AG10803 (cell line): ENCODE measurements at places on chromosomes 5 and 9.

GRCh38 chr5:1129711-1130055 lies 17.8 kb upstream of the SLC12A7 start:
- no peak for DNase-seq

DNA sequence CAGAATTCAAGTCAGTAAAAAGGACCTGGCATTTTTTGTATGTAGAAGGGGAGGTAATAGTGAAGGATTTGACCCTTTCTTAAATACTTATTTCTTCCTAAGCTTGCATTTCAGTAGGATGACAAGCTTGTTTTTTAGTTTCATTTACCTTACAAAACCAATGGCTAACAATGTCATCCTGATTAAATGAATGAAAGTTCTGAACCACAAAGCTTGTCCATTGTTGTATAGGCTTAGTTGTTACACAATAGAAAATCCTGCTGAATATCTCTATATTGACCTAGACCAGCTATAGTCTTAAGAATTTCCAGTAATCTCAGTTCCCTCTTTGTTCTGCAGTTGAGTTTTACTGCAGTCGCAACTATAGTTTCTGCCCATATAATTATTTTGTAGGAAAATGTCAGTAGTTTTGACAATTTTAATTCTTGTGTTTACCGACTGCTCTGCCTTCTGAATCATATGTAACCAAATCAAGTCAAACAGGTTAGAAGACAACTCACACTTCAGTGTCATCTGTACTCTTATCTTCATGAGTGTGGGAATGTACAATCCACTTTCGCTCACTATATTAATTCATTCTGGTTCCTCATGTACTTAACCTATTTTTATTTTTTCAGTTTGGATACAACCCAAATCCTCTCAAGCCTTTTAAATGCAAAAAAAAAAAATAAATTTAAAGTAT lies 195.7 kb downstream of the CD180 start:
- no peak for DNase-seq

DNA sequence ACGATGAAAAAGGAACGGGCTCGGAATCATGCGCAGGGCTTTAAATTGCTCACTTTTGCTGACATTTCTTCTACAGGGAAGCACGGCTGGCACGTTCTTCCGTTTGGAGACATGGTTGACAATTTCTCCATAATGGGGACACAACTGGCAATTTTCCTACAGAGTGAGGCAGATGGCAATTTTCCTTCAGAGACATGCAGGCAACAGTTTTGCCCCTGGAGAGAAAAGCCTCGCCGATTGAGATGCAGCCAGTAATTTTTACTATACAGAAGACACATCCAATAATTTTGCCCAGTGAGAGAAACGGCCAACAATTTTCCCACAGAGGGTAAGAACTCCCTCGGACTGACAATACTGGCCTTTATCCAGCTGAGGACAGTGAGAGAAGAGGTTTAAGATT lies 90.9 kb upstream of the GPR151 start:
- DNase-seq: no peak

- no peak for DNase-seq
Observed at GRCh38 chr5:94467954-94468930, 150.2 kb downstream of the KIAA0825 start.

DNA sequence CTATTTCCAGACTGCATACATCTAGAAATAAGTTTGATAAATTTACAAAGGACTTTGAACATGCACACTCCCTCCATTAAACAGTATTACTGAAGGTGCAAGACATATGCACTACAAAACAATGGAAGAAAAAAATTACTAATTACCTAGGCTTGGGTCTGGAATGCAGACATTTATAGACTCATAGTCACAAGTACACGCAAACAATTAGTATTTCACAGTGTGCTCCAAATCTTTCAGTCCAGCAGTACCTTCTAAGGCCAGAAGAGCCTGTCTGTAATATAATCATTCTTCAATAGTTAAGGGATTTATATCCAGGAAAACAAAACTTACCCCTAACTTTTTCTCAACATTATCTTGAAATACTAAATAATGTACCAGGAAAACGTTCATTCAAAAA lies 11.2 kb downstream of the RICTOR start:
- peak; percentile 24 for DNase-seq

GRCh38 chr5:81755320-81755719 lies 4.4 kb upstream of the SSBP2 start:
- DNase-seq: peak; percentile 92

DNA sequence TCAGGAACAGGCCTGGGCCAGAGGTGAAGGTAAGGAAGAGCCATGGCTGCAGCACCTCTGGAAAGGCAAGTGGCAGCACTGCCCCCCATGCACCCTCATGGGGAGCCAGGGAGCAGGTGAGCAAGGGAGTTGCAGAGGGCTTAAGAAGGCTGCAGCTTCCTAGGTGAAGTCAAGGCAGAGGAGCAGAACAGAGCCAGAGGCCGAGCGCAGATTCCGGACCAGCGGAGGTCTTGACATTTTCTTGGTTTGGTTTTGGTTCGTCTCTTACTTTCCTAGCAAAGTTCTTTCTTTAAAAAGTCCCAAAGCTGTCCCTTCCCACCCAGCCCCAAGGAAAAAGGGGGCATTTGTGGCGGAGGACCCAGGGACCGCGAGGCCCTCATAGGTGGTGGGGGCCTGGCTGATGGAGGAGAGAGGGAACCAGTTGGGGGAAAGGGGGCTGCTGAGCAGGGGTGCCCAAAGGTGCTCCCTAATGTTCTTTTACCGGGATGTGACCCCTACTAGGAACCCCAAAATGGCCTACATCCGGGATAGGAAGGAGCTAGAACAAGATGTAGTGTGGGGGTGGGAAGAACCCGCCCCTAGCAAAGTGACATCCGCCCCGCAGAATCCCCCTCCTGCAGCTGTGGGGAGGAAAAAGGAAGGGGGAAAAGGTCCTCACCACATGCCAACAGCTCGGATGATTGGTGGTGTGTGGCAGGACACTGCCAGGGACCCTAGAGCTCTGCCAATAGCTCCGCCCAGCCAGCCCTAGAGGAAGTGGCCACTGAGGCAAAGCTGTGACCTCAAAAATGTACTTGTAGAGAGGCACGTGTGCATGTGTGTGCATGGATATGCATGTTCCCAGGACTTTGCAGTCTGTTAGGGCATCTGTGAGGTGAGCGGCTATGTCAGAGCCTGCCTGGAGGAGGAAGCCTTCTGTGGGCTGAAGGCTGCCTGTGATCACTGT lies 914 bp upstream of the CD72 start:
- DNase-seq: no peak

- no peak for DNase-seq
Observed at GRCh38 chr5:132271251-132272246, 14.1 kb downstream of the PDLIM4 start.

GRCh38 chr5:77426670-77427069 lies 65.4 kb downstream of the WDR41 start:
- DNase-seq: peak; percentile 60

GRCh38 chr5:37807621-37808301 lies 32.1 kb downstream of the GDNF start:
- DNase-seq: peak; percentile 33

GRCh38 chr9:134938346-134939079 lies 20.8 kb upstream of the FCN1 start:
- no peak for DNase-seq

DNA sequence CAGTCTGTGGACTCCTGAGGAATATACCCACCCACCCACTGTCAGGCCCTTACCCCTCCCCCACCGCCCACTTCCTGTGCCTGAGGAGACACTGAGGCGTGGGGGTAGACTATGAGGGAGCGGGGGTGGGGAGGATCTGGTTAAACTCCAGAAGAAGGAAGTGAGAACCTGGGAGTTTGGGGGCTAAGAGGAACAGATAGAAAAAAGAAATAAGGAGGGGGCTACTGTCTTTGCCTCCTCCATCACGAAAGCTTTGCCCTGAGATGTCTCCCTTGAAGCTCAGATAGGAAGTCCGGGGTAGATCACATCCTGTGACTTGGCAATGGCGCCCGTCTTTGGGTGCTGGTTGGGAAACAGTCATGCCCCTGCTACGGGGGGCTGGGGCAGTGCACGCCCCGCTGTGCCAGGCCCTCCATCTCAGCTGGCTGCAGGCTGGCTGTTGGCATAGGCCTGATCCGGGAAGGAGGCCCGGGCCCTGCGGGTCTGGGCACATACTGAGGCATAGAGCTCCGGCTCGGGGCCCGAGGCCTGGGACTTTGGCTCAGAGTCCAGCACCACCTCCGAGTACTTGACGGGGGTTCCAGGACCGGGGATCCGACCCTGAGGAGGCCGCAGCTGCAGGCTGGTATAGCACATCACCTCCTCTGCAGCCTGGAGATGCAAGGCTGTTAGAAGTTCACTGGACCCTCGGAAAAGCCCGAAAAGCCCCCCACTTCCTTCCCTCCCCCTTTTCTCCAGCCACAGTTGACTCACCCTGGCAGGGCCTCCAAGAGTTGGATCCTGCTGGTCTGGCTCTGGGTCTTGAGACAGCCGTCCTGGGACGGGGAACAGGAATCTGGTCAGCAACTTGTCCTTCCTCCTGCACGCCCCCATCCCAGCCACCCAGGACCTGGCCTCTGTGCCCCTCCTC lies 1.0 kb downstream of the SIT1 start:
- DNase-seq: no peak

- no peak for DNase-seq
Observed at GRCh38 chr5:8474569-8474930, 605.6 kb downstream of the MTRR start.

GRCh38 chr5:44747396-44747795 lies 61.4 kb upstream of the MRPS30 start:
- no peak for DNase-seq

GRCh38 chr9:71250581-71250980 lies 129.2 kb upstream of the TRPM3 start:
- DNase-seq: no peak

DNA sequence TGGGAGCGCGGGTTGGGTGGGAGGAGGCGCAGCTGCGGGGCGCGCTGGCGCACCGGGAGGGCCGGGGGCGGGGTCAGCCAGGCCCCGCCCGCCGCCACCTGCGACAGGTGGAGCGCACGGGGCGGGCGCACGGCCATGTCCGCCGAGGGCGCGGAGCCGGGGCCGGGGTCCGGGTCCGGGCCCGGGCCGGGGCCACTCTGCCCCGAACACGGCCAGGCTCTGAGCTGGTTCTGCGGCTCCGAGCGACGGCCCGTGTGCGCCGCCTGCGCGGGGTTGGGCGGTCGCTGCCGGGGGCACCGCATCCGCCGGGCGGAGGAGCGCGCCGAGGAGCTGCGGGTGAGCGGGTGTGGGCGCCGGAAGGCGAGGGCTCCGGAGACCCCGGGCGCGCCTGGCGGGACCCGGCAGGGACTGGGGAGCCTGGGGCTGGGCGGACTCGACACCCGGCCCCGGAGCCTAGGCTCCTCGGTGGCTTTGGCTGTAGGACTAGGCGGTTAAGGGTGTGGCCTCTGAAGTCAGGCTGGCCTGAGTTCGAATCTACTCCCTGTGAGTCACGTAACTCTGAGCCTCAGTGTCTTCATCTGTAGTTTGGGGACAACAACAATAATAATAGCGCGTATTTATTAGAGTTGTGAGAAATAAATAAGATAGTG lies at the start of gene BSPRY:
Gene BSPRY, plus strand, starts transcription at position 97 of the 650 bp plus-strand sequence. Its CDS starts 39 bp downstream, at position 136.
- DNase-seq: no peak

DNA sequence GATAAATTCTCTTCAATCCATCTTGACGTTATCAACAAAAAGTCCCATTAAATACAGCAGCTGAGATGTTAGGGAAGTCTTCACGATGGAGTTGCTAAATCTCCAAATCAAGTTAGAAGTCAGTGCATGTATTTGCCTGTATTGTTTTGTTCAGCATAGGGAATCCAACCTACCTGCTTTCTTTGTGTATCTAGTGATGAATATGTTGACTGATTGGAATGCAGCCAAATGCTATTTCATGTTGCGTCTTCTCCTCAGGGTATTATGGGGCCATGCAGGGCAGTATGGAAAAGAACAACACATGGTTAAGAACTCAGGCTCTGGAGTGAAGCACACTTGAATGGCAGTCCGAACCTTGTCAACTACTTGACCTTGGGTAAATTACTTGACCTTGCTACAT lies 529.5 kb upstream of the ZNF462 start:
- no peak for DNase-seq

GRCh38 chr5:141135030-141135717 lies at the start of gene PCDHB5:
Gene PCDHB5 (plus strand): TSS chr5:141135206. CDS start chr5:141135435, 229 bp downstream.
- DNase-seq: peak; percentile 5

DNA sequence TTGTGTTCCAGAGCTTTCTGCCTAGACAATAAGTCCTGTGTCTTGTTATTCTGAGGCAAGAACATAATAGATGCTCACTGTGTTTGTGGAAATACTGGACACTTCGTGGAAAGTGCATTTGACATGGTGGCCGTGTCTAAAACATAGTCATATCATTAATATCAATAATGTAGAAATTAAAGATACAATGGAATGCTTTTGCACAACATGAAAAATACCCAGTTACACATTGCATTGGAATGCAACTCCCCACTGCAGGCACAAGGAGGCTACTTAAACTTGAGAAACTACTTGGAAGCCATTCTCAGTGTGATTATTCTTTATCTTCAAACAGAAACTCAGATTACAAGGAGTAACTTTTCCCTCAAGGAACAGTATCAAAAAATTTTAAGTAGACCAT lies 145.3 kb upstream of the ZNF462 start:
- DNase-seq: peak; percentile 78

GRCh38 chr5:102991802-102992201 lies 128.1 kb downstream of the GIN1 start:
- DNase-seq: no peak

DNA sequence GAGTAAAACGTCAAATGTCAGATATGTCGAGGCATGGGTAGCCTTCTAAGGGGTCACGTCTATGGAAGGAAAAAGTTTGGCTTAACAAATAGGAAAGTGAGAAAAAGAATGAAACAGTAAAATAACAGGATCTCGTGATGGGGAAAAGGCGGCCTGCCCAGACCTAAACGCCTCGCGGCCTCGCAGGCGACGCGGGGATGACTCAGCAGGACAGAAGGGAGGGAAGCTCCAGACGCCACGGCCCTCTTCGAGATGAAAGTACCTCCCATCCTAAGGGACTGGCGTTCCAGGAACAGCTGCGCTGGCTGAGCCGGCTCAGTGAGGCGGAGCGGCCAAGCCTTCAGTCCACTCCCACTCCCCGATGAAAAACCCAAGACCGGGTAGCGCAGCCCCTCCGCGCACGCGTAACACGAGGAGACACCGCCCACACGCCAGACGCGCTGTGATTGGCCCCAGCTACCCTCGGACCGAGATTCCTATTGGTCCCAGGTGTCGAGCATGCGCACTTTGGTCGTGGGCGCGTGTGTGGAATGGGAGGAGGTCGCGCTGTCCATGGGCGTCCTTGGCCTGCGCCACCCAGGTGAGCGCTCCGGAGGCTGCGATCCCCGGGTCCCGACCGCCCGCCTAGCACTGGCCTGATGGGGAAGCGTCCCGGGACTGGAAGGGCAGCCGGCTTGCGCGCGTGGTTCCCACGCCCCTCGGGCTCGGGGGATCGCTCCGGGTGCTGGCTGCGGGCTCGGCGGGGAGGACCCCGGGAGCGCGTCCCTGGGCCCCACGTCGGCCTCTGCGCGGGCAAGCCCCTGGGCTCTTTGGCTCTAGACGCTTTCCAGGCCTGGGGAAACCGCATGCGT lies 588.5 kb downstream of the MTRR start:
- peak; percentile 99 for DNase-seq

- no peak for DNase-seq
Observed at GRCh38 chr5:5139777-5140478, at the start of gene ADAMTS16. Gene ADAMTS16 (plus strand): TSS chr5:5140330. CDS start chr5:5140468, 138 bp downstream.

- DNase-seq: peak; percentile 24
Observed at GRCh38 chr9:137049544-137050449, 3.8 kb upstream of the NPDC1 start.

GRCh38 chr5:55410845-55411244 lies 103.1 kb downstream of the MTREX start:
- no peak for DNase-seq

- DNase-seq: no peak
Observed at GRCh38 chr5:74016373-74016772, 390.4 kb downstream of the ARHGEF28 start.
